ENCODE measurements at places on chromosomes 13 and 19.
A peak's percentile ranks its signal among the peaks of the same experiment; 100 is the strongest.

DNA sequence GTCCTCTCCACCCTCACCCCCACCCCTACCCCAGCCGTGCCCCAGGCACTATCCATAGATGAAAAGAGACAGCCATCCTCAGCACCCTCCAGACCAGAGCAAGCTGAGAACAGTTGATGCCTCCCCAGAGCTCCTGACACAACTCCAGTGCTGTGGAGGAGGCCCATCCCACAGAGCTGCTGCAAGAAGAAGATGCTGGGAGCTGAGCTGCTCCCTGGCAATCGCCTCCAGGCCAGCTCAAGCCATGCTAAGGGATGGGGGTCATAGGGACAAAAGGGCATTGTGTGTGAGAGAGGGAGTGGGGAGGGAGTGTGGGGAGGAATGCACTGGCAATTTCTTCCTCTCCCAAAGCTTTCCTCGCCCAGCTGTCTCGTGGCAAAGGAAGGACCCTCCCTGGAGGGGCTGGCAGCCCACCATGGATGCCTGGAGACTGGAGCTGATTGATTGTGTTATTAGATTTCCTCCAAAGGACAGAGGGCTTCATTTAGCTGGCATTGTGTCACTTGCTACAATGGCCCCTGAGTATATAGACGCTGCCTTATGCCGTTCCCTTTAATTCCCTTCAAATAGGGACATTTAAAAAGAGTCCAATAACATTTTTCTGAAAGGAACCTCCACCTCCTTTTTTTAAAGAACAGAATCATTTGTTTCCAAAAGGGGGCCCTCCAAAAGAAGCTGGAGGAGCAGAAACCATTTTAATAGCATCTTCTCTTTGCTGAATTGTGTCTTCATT, 476.4 kb downstream of the FOXO1 start:
- no peak for DNase-seq

DNA sequence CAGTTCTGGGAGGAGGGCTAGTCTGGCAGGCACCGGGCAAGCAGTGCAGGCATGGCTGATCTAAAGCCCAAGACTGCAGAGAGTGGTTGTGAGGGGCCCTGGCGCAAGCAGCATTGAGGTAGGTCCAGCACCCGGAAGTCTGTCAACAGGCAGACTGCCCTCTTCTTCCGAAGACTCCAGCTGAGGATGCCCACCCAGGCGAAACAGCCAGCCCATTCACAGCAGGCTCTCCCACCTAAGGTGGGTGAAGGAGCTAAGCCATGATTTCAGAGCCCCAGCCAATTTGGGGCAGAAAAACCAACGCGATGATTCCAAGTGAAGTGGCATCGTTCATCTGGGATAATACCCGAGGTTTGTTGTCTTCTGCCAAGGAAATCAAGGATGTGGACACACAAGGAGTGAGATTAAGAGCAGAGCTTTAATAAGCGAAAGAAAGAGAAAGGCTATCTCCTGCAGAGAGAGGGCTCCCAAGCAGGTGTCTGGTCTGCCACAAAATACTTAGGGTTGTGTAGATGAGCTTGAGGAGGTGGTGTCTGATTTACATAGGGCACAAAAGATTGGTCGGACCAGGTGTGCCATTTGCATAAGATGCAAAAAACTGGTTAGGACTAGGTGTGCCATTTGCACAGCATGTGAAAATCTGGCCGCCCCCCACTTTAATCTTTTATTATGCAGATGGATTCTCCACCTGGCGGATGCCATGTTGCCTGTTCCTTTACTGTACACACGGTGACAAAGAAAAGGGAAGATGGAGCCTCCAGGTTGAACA, 22.6 kb downstream of the FAM124A start:
- DNase-seq: no peak

DNA sequence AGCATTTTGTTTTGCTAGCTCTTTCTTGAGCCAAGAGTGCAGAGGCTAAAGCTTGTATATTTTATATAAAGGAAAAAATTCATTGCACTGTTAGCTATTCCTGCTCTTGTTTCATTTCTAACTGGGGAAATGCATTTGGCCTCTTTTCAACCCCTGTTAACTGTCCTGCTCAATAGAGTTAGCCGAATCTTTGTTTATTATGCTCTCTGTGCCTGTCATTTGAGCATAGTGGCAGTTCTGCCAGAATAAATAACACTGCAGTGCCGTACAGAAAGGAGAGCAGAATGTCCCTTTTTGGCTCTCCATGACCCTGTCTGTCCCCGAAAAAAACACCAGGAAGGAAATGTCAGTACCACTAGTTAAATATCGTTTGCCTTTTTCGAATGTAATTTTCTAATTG, 350.8 kb downstream of the MYO16 start:
- DNase-seq: no peak

DNA sequence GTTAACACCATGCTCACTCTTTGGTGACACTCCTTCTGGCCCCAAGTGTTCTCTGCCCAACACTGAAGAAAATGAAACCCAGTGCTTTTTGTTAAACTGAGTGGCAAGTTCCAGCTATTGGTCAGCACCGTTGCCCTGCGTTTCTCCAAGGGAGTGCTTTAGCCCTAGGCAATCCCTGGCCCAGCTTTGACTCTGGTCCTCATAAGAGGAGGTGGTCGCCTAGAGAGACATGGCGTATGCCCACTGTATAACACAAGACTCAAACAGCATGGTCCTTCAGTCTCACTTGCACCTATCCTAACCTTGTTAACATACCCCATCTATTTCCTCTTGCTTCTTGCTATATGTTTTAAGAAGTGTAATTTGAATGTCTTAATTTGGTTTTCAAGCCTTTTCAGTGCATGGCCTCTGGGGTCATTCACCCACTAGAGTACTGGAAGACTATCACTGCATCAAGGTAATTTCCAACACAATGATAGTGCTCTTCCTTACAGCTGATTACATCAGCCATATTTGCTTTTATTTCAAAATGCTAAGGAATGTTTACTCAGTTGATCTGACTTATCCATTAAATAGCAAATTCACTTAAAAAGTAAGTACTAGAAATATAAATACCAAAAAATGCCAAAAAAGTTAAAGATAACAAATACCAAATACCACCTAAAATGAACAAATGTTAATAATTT, 190.5 kb upstream of the SOX21 start:
- DNase-seq: no peak

GRCh38 chr13:76955661-76956060, 7.3 kb downstream of the ACOD1 start:
- DNase-seq: no peak

DNA sequence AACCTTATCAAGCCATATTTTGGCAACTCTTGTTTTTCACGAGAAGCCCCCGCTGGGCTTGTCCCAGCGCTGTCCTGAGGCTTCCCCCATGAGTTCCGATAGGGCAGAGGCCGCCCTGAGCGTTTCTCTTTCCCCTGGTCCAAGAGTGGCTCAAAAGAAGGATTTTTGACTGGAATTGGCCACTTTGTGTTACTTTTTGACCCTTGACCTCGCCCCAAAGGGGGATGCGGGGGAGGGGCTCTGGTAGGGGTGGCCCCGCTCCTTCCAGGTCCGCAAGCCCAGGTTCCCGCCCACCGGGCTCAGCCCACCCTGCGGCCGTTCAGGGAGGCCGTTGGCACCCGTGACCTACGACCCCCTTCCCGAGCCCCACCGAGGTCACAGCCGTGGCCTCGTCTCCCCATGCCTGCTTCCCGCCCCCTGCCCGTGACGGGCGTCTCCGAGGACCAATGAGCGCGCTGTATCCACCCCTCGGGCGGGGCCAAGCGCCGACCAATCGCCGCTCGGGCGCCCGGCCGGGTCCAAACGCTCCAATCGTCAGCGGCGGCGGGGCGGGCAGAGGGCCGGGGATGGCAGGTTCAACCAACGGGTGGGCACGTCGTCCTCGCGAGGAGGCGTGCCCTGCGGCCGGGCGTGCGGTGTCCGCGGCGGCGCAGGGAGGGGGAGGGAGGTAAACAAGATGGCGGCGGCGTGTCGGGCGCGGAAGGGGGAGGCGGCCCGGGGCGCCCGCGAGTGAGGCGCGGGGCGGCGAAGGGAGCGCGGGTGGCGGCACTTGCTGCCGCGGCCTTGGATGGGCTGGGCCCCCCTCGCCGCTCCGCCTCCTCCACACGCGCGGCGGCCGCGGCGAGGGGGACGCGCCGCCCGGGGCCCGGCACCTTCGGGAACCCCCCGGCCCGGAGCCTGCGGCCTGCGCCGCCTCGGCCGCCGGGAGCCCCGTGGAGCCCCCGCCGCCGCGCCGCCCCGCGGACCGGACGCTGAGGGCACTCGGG, at the start of gene STK11:
TSS of gene STK11 (plus strand) at position 665 of the 986 bp plus-strand sequence. CDS start 1,136 bp downstream, outside the sequence.
- peak; percentile 98 for DNase-seq

DNA sequence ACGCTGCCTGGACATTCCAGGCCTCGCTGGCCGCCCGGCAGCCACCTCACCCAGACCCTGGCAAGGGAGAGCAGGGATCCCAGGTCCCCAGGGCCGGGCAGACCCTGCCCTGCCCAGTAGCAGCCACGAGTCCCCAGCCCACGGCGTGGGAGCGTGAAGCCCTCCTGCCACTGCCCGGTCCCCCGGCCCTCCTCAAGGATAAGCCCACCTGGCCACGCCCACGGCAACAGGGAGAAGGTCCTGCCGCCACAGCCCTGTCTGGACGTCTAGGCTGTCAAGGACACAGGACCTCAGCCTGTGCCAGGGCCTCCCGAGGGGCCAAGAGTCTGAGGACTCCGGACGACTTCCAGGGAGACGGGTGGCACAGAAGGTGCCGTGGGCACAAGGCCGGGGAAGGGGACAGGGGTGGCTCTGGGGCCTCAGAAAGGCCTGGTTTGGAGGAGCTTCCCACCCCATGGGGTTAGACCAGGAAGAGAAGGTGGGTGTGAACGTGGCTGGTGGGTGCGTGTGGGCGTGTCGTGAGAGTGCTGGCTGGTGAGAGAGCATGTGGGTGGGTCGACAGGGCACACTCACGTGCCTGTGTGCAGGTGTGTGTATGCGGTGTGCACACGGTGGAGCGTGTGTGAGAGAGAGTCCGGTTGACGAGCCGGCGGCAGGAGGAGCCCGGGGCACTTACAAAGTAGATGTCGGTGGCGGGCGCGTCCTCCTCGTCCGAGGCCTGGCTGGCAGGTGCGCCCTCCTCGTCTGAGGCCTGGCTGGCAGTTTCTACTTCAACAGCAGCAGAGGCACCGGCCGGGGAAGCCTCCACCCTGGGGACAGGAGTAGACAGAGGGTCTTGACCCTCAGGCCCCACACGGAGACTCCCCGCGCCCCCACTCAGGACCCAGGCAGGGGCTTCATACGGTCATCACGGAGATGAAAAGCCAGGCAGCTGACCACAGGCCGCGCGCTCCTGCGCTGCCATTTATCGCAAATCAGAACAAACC, 11.9 kb upstream of the CACTIN start:
- no peak for DNase-seq

- DNase-seq: no peak
Observed at GRCh38 chr13:79722885-79723445, 242.0 kb downstream of the NDFIP2 start.

Data from NK-92 treated with Interleukin-12 subunit alpha and Interleukin-12 subunit beta, amount 100 ng/mL, for 24 hours (cell line).